ENCODE measurements at places on chromosomes 11 and 22.

DNA sequence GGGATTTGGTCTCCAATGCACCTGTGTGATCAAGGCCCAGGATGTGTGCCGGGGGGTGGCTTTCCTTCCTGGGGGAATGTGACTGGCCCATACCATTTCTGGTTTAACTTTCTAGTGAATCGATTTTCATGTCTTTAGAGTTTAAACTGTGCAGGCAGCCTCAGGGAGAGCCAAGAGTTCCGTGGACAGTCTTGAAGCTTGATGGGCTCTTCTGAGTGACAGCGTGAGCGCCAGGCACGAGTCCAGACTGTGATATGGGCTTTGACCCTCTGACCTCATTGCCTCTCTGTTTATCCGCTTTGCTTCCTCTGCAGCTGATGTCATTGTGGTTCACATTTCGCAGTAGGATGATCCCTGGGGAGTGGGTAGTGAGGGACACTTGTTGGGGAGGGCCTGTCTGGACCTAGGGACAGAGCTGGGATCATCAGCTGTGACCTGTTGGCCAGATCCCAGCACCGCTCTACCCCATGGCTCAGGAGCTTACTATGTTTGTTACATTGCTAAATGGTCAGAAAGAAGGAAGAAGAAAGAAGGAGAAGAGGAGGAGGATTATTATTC, 80.6 kb upstream of the CLDN5 start:
- DNase-seq, result no peak

- no peak for DNase-seq
Observed at GRCh38 chr22:25928038-25928437, 186.1 kb downstream of the MYO18B start.

- no peak for DNase-seq
Observed at GRCh38 chr22:17699696-17700340, 61.3 kb downstream of the BCL2L13 start.

GRCh38 chr11:44661311-44661717, 65.4 kb upstream of the TSPAN18 start:
- DNase-seq, result no peak

DNA sequence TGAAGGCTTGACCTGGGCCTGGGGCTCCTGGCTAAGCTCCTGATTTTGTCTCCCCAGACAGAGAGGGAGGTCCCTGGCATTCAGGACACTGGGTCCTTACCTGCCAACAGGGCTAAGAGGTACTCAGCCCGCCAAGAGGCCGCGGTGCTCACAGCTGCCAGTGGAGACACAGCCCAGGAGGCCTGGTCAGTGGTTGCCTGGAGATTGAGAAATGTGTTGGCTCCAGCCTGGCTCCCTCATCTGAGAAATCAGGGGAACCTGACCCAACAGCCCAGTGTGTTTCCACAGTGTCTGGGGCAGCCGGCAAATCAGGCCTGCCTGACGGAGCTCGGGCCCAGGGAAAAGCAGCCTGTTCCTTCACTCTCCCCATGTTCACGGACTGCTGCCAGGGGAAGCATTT, 79.4 kb upstream of the NAV2 start:
- peak; percentile 41 for DNase-seq

GRCh38 chr11:6127881-6128280, 20.4 kb downstream of the OR56B4 start:
- DNase-seq, result no peak

GRCh38 chr11:72396041-72396440, 38.3 kb downstream of the CLPB start:
- no peak for DNase-seq

DNA sequence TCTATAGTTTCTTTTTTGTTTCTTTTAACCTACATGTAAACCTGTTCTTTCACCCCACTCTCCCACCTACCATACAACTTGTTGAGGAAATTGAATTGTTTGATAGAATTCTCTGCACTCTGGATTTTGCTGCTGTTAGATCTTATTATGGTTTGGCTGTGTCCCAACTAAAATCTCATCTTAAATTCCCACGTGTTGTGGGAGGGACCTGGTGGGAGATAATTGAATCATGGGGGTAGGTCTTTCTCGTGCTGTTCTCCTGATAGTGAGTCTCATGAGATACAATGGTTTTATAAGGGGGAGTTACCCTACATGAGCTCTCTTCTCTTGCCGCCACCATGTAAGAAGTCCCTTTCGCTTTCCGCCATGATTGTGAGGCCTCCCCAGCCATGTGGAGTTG, 15.0 kb upstream of the PITPNB start:
- no peak for DNase-seq

DNA sequence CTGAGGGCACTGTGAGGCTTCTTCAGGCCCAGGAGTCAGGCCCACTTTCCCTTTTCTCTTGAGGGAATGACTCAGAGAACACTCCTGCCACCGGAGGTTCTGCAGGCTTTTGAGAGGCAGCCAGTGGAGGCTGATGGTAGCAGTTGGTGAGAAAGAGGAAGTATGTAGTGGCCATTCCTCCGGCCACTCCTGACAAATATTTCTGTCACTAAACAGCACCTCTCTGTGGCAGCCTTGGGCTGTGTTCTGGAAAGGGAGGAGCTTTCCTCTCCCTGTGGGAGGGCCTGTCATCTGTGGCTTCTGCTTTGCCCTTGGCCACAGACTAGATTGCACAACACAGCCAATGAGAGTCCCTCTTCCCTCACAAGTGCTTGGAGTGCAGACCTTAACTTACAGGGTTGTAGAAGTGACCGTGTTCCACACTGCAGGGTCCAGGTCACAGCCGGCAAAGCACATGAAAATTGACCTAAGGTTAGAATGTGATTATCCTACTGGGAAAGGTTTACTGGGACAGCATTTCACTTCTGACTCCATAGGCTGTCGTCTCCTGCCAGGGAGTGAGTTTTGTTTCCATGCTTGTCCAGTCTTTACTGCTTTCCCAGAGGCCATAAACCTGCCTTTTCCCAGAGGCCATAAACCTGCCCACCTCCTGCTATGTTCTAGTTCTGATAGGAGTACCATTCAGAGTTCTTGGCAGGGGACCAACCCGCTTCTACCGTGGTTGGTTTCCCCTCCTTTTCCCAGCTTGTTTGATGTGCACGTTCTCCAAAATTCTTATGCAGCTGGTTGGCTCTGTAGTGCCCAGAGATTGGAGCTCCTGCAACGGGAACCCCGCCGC, 33.3 kb downstream of the MARK2 start:
- DNase-seq, result peak; percentile 86

GRCh38 chr11:111976767-111977145, 39.6 kb downstream of the DIXDC1 start:
- DNase-seq, result peak; percentile 17

DNA sequence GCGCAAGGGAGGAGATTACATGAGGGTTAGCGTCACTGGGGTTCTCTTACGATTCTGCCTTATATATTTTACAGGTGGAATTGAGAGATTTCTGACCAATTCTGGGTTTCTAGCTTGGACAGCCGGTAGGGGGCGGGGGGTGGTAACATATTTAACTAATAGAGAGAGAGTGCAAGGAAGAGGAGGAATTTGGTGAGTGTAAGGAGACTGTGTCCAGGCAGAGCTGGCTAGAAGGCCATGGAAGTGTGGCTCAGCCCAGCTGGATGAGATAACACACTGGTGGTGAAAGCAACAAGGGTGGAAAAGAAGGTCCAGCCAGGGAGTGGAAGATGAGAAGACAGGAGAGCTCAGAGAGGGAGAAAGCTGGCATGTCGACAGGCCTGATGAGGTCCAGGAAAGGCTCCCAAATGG, 56.5 kb downstream of the ST3GAL4 start:
- peak; percentile 19 for DNase-seq

GRCh38 chr22:30265823-30266444, 717 bp downstream of the OSM start:
- DNase-seq, result no peak

DNA sequence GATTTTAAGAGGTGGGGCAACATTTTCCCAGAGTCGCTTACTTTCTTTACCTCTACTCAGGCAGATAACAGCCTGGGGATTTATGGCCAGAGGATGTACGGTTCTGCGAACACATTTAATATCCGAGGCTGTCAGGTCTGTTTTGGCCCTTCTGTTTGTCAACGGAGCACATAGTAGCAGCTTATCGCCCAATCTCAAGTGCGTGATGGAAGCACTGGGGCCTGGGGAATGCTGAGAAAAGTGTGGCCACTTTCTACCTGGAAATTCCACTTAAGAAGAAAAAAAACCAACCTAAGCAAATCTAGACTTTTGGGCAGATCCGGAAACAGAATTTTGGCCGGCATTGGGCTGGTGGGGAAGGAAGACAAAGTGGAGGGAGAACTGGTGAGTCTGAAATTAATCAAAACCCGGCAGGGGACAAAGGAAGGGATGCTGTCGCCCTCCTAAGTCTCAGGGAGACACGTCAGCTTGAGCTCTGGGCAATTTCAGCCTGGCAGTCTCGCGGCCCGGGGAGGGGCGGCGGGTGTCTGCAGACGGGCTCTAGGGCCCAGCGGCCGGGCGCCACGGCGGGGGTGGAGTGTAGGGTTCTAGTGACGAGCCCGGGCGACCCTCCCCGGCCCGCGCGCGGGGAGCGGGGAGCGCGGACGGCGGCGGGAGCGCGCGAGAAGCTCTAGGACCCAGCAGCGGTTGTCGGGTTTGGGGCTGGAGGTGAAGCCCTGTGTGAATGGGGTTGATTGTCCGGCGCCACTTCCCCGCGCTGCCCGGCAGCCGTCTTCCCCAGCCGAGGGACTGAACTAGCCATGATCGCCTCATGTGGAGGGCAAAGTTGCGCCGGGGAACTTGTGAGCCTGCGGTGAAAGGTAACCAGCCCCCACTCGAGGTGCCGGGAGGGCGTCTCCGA, at the start of gene AMOTL1:
AMOTL1 (plus strand) TSS at position 656 of the 901 bp plus-strand sequence; CDS start at position 812, 156 bp downstream.
- peak; percentile 86 for DNase-seq

DNA sequence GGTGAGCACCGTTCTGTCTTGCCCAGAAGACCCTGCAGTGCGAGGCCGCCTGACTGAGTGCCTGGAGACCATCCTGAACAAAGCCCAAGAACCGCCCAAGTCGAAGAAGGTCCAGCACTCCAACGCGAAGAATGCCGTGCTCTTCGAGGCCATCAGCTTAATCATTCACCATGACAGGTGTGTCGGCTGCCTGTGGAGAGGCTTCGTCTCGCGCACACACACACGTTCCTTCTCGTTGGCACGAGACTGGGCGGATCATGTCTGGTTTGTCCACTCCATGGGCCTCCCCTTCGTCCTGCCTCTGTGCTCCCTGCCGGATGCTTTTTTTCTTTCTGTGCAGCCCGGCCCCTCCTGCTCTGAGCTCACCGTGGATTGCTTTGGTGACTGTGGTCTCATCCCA, 51.1 kb downstream of the MUC6 start:
- DNase-seq, result no peak

DNA sequence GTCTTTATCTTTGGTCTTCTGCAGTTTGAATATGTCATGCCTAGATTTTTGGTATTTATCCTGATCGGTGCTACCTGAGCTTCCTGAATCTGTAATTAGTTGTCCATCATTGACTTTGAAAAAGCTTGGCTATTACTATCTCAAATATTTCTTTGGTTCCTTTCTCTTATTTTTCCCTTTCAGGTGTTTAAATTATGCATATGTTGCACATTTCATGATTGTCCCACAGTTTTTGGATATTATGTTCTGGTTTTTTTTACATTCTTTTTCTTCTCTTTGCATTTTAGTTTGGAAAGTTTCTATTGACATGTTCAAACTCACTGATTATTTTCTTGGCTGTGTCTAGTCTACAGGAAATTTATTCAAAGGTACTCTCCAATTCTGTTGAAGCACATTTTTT, 840.3 kb upstream of the LRRC4C start:
- no peak for DNase-seq

DNA sequence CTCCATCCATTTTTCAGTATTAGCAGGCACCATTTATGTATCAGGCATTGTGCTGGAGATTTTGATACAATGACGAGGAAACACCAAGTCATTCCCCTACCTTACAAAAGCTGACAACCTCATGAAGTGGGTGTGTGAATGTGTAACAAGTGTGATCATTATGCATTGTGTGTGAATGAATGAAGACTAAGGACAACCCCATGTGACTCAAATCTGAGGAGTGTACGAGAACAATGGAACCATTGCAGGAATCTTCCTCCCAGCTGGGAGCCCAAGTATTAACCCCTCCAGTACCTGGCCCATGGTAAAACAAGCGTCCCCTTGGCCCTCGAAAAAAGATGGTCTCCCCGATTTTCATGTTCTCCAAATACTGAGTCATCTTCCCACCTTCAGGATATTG, 4.4 kb downstream of the CYB5R2 start:
- no peak for DNase-seq

DNA sequence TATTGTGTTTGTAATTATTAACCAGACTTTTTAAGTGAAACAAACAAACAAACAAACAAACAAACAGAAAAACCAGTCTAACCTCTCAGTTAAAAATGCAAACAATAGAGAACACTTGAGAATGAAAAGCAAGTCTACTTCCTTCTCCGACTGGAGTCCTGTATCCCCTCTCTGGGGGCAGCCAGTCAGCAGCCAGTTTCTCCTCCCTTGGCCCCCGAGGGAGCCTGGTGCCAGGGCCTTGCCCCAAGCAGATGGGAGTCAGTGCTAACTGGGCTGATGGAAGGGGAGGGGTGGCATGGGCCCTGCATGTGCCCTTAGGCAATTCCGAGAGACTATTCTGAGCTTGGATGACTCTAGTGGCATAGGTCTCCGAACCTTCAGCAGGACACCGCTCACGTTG, 137.2 kb downstream of the GRIK4 start:
- DNase-seq, result no peak

DNA sequence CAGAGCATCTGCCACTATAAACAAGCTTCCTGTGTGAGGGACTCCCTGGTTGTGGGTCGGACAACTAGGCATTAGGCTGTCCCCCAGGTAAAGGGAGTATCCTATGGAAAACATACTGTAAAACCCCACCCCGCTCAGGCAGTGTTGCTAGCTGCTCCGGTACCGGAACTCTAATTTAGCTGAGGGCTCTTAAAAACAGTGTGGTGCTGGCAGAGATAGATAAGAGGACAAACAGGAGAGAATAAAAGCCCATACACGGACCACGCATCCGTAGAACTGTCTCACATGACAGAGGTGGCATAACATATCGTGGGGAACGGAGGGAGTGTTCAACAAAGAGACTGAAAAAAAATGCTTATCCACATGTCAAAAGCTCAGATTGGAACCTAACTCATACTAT, 3.4 kb upstream of the MOGAT2 start:
- no peak for DNase-seq

- peak; percentile 88 for DNase-seq
Observed at GRCh38 chr22:27220339-27220738, 563.0 kb downstream of the MIAT start.

- peak; percentile 94 for DNase-seq
Observed at GRCh38 chr11:72773291-72773690, 20.6 kb downstream of the STARD10 start.

All from choroid plexus epithelial cell (primary cell).